Lower lobe of right lung (tissue), 2 donors: ENCODE measurements at places on chromosomes 2 and 18. TPM values are rescaled to one million over a fixed set of nuclear protein-coding genes. Genes with fewer than 3 reads are reported as not detected.

- no peaks in the 10 kb centered on the region for H3K36me3 ChIP-seq
- H3K4me3 ChIP-seq, result no peak overlapping the region
- no peaks in the 10 kb centered on the region for H3K27me3 ChIP-seq
- DNase-seq, result no peak
These were observed 58.0 kb downstream of the FHOD3 start for GRCh38 chr18:36355511-36355910.

- peaks cover 81% of the 10 kb centered on the region for H3K4me1 ChIP-seq
- no peak for DNase-seq
- H3K4me3 ChIP-seq, result no peak overlapping the region
- H3K27me3 ChIP-seq, result no peaks in the 10 kb centered on the region
- no peak overlapping the region for H3K27ac ChIP-seq
These were observed 9.8 kb downstream of the CD302 start for GRCh38 chr2:159788253-159788652.

- H3K27me3 ChIP-seq, result no peaks in the 10 kb centered on the region
- DNase-seq, result no peak
- H3K27ac ChIP-seq, result no peak overlapping the region
- H3K4me1 ChIP-seq, result peaks cover 34% of the 10 kb centered on the region
- H3K4me3 ChIP-seq, result no peak overlapping the region
These were observed 29.2 kb upstream of the HPCAL1 start for GRCh38 chr2:10273215-10274175.

- no peak for DNase-seq
- no peaks in the 10 kb centered on the region for H3K4me1 ChIP-seq
- H3K36me3 ChIP-seq, result no peaks in the 10 kb centered on the region
- no peak overlapping the region for H3K4me3 ChIP-seq
- no peak overlapping the region for H3K27ac ChIP-seq
These were observed 37.9 kb downstream of the CDH20 start for GRCh38 chr18:61371111-61371510.

SLC16A14 gene
- total RNA-seq, result 2.2 TPM
